ENCODE measurements at places on chromosomes 6 and 20.

GRCh38 chr6:158067436-158068015 is 85.9 kb downstream of the SYNJ2 start:
- no peak for DNase-seq

- DNase-seq, result peak; percentile 57
Measured at GRCh38 chr20:47620808-47621805, 119.4 kb downstream of the NCOA3 start.

- DNase-seq, result no peak
Measured at GRCh38 chr20:52490711-52491430, 299.3 kb upstream of the ZFP64 start.

- no peak for DNase-seq
Measured at GRCh38 chr20:50823319-50823718, 28.5 kb downstream of the BCAS4 start.

DNA sequence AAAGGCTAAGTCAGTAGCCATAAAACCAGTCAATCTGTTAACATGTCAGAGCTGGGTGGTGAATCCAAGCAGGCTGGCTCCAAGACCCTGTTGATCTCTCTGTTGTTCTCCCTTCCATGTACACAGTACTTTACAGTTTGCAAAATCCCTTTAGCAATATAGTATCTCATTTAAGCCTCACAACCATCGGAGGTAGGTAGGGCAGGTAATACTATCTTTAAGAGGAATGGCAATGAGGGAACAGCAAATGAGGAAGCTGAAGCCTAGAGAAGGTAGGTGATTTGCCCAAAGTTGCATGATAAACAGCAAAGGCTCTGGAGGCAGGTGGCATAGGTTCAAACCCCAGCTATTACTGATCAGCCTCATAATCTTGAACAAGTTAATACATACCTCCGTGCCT is 34.7 kb upstream of the ARFGEF2 start:
- DNase-seq, result no peak

GRCh38 chr6:18203786-18204185 is 48.6 kb downstream of the KDM1B start:
- DNase-seq, result no peak

- DNase-seq, result peak; percentile 5
Measured at GRCh38 chr6:156336089-156336488, 441.1 kb upstream of the ARID1B start.

DNA sequence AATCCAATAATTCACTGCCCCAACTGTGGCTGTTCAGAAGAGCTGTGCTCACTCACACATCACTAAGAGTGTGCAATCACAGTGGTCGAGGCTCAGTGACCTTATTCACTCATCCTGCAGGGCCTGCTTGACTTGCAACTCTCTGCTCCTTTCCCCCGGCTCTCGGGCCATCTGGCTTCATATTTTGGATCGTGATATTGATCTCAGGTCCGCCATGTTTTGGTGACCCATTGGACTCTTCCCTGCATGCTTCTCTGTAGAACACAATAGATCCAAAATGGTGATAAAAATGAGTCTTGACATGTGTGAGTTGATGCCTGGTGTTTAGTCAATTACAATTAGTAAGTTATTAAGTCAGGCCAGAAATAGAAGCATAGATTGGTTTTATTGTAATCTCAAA is 313.9 kb upstream of the SOX4 start:
- no peak for DNase-seq
